NCI-H1105 (cell line): ENCODE measurements at places on chromosomes 2 and 18.
A peak's percentile ranks its signal among the peaks of the same experiment; 100 is the strongest.

- DNase-seq = no peak
Measured at GRCh38 chr2:206353685-206354084, 79.2 kb downstream of the ZDBF2 start.

DNA sequence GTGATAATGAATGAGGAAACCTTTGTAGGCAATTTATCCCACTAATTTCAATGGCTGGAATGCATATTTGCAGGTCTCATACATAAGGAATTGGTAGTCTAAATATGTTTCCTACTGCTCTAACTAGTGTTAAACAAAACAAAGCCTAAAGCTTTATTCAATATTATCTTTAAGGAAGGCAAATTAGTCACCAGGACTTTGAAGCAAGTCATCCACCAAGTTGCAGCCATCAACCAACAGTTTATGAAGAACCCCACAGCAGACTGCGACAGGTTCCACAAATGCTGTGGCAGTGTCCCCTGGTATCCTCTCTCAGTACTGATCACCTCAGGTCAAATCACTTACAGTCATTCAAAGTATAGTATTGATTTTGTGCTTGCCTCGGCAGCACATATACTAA is 181.5 kb upstream of the ZFP36L2 start:
- no peak for DNase-seq

DNA sequence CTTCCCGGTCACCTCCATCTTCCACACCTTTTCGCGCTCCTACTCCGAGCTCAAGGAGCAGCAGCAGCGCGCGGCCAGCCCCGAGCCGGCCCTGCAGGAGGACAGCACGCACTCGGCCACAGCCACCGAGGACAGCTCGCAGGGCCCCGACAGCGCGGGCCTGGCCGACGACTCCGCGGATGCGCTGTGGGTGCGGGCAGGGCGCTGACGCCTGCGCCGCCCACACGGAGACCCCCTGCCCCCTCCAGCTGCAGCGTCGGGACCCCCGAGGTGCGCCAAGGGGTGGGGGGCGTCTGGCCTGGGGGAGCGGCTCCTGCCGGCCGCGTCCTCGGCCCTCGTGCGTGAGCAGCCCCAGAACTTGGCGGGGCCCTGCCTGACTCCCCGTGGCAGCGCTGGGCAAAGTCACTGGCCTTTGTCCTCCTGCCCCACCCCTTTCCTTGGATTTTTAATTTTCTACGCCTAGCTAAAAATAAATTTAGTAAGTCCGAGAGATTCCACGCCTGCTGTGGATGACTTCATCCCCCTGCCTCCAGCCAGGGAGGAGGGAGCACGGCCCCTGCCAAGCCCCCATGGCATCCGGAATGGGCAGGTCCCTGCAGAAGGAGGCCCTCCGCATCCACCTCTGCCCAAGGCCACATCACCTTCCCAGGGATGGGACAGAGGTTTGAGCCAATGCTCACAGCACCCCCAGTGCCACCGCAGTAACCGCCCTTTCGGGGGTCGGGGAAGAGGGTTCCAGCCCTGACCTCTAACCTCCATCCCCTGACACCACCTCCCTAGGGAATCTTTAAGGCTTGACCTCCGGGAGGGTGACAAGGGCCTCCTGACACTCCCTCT is 51.6 kb downstream of the SLC66A2 start:
- DNase-seq = no peak

DNA sequence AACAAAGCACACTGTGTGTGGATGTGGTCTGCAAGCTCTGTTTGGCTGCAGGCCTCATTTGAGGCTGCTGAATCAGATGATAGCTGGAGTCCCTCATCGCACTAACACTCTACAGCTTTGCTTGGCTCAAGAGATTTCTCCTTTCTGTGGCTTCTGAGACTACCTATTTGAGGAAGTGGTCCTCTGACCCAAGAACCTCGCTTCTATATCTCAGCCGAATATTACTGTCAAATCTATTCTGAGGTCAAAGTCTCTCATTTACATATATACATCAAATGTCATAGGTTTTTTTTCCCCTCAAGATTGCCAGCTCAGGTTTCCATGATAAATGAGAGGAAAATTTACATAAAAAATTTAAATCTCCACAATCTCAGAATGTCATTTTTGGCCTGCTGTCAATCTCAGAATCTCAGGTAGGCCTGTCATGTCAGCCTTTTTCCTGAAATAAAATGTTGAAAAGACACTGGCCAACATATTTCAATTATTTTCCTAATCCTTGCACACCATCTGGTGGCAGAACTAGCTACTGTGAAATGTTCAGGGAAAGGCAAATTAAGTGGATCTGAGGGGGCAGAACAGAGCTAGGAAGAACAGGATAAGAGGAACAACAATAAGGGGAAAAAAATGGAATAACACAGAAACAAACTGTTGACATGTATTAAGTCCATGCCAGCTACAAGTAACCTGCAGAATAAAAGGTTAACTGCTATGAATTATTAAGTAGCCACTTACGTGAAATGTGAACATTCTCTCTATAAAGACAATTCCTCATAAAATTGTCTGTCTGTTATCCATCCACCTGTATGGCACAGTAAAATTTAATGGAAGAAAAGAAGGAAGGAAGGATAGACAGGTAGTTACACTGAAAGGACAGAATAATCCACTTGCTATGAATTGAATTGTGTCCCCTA is 39.3 kb downstream of the AP1S3 start:
- peak; percentile 7 for DNase-seq

GRCh38 chr2:230762317-230762896 is 49.8 kb downstream of the CAB39 start:
- no peak for DNase-seq

DNA sequence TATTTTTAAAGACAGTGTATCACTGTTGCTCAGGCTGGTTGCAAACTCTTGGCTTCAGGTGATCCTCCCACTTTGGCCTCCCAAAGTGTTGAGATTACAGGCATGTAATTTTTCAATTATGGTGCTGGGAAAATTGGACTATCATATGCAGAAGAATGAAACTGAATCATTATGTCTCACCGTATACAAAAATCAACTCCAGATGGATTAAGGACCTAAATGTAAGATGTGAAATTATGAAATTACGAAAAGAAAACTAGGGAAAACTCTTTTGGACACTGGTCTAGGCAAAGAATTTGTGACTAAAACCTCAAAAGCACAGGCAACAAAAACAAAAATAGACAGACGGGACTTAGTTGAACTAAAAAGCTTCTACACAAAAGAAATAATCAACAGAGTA is 31.2 kb downstream of the MAP3K2 start:
- no peak for DNase-seq

DNA sequence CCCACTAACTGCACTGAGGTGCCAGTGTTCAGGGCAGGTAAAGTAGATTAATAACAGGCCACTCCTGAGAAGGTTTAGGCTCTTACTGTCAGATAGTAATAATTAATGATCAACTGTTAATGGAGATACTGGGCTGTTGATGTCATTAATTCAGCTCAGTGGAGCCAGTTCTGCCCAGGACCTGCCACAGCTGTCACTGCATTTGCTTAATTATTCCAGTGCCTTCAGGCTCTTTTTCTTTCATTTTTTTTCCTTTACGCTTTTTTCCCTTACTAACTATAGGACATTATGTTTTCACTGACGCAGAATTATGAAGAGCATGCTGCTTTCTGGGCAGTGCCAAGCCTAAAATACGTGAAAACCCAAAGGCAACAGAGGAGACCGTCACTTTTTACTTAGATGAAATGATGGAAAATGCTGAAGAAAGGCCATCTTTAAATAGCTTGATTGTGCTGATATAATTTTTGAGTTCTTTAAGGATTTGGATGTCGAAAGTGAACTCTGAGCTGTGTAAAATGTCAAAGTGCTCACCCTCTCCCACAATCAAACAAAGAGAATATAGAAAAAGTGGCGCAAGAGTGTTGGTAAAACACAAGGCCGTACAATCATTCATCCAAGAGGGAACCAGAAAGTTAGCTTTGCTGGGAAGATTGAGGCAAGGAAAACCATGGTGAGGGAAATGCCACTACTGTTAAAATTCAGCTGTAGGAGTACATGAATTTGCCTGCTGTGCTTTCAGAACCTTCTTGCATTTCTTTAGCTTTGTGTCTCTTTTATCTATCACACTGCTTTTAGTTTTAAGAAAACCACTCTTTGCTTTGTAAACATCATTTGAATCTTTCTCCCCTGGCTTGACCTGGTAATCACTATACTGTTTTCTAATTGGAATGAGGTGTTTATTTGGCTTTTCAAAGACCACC is 192.0 kb upstream of the ZEB2 start:
- no peak for DNase-seq

GRCh38 chr2:240418311-240418710 is 17.2 kb upstream of the GPC1 start:
- DNase-seq = no peak

DNA sequence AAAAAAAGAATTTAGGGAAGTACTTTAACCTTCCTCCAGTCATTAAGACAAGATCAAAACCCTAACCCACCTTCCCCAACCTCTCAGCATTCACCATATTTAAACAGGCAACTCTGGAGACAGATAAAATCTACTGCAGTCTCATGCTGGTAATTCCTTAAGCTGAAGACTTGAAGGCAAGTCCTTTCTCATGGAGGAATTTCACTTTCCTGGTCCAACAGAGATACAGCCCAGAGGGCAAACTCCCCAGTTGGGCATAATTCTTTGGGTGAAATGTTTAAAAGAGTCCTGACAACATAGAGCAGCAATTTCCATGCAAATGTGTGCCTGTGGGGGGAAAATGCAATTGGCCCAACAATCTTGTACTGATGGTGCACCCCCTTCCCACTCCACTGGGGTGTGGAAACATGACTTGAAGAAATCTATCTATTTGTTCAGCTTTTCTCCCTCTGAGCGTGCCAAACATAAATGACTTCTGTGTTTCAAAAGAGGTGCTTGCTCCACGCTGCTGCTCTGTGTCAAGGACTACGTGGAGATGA is 131.8 kb upstream of the HNRNPA3 start:
- no peak for DNase-seq

DNA sequence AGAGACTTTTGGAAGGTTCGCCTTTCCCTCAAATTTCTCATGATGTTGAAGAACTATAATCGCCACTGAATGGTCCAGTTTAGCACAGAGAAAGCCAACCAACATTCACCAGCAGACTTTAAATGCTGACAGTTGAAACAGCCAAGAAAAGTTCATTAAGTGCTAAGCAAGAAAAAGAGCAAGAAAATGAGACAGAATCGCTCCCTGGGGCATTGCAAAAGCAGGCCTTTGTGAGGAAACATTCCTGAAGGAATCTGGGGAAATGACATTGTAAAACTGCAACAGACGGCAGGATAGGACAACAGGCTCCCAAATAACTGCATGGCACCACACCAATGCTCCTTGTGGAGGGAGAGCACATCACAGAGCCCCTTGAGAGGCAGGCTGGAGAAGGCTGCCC is 269.3 kb upstream of the ID2 start:
- no peak for DNase-seq

- no peak for DNase-seq
Measured at GRCh38 chr18:35755369-35755768, 173.8 kb downstream of the GALNT1 start.

GRCh38 chr2:3587021-3587420 is 7.9 kb upstream of the COLEC11 start:
- no peak for DNase-seq

GRCh38 chr2:144382849-144383248 is 137.1 kb downstream of the ZEB2 start:
- no peak for DNase-seq

DNA sequence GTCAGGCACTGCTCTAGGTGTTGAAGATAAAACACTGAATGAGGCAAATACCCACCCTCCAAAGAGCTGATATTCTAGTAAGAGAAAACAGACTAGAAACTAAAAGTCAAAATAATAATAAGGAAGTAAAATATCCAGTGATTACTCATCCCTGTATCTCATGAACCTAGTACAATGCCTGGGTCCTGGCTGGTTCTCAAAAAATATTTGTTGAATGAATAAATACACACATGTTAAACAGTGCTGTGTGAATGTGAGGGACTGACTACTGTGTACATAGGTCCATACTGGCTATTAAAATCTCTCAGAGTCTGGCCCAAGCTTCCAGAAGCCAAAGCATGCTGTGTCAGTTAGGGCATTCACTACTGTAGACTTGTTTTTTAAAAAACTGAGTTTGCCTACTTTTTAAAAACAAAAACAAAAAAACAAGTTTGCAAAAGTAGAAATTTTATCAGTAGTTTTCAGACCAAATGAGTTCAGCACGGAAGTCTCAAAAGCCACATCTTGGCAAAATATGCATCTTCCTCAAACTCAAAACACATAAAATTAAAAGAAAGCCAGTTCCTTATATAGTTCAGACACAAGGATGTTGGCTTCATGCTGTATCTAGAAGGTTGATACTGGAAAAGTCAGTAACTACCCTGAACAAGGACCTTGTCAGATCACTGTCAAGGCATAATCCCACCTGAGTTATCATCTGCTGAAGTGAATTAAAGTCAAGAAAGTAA is 136.2 kb downstream of the THADA start:
- no peak for DNase-seq

DNA sequence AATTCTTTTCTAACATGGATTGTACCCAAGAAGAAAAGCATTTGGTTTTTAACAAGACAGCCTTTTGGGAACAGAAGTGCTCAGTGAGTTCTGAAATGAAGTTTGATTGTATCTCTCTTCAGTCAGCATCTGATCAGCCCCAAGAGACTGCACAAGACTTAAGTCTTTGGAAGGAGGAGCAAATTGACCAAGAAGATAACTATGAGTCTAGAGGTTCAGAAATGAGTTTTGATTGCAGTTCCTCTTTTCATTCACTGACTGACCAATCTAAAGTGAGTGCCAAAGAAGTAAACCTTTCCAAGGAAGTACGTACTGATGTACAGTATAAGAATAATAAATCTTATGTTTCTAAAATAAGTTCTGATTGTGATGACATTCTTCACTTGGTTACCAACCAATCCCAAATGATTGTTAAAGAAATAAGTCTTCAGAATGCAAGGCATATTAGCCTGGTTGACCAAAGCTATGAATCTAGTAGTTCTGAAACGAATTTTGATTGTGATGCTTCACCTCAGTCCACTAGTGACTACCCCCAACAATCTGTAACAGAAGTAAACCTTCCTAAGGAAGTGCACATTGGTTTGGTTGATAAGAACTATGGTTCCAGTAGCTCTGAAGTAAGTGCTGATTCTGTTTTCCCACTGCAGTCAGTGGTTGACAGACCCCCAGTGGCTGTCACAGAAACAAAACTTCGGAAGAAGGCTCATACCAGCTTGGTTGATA is 31.2 kb downstream of the ZDBF2 start:
- no peak for DNase-seq

DNA sequence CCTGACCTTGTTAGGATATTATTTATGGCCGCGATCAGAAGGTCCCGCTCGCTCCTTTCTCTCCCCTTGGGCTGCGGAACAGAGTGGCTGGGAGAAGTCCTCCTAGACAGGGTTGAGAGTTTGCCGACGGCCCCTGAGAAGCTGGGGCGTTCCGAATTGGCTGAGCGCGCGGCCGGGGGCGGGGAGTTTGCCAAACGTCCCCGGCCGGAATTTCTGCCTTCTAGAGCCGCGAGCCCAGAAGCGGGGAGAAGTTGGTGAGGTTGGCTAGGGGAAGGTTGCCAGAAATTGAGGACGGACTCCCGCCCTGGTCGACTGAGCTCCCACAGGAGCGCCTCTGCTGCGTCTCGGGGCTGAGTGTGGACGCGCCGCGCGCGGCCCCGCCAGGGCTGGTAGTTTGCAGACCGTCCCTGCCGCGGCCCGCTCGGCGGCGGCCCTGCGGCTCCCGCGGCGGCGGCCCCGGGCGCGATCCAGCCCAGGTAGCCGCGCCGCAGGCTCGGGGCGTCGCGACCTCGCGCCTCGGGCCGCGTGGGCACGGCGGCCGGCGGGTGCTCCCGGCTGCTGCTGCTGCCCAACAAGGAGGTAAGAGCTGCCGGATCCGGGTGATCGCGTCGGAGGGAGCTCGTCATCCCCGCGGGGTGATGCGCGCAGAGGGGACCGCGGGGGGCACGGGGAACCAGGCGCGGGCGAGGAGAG is 134.0 kb upstream of the MGAT5 start:
- DNase-seq = peak; percentile 82
